ENCODE measurements at places on chromosomes 4 and X. TPM values are rescaled to one million over a fixed set of nuclear protein-coding genes. Genes with fewer than 3 reads are reported as not detected.

DNA sequence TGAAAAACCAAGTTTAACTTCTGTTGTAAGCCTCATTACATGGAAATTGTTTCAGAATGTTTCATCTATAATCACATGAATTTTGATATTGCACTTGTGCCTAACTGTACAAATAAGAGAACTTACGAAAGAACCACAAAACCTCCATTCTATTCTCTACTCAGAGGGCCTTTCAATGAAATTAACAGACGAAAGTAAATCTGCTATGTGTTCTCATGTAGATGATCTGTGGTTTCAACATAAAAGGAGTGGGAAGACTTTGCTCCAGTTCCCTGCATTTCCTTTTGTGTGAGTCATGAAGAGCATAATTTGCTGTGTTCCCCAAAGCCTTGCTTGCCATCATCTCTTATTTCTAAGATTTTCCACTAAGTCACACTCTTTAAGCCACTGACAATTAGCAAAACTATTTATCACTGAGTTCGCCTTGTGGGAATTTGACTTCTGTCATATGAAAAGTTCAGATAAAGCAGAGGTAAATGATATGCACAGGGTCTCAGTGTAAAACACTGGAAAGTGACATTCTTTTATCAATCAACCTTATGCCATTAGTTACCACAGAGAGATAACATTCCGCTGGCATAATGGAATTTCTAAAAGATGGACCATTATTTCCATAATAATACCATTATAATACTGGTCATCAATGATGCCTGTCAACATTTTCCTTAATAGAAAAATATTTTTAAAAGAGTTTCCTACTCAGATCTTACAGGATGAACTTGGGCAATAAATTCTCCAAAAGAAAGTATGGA is 329.8 kb downstream of the NR3C2 start:
- DNase-seq = no peak

DNA sequence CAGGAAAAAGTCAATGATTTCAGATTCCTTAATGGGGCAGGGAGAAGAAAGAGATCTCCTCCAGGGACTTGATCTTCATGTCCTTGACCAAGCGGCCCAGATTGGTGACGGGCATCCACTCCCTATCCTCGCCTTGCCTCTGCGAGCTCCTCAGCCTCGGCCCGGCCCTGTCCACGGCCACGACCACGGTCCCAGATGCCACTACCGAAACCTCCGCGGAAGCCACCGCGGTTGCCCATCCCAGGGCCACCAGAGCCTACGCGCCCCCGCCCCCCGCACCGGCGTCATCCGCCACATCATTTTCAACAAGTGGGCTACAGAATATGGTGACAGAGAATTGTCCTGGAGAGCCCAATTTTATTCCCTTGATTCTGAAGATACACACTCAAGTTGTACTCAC is 751.2 kb upstream of the PABPC4L start:
- no peak for DNase-seq

- no peak for DNase-seq
These were observed 559.0 kb upstream of the AMOT start for GRCh38 chrX:113399506-113400192.

- no peak for DNase-seq
These were observed 460.8 kb downstream of the SLITRK2 start for GRCh38 chrX:146278381-146278780.

DNA sequence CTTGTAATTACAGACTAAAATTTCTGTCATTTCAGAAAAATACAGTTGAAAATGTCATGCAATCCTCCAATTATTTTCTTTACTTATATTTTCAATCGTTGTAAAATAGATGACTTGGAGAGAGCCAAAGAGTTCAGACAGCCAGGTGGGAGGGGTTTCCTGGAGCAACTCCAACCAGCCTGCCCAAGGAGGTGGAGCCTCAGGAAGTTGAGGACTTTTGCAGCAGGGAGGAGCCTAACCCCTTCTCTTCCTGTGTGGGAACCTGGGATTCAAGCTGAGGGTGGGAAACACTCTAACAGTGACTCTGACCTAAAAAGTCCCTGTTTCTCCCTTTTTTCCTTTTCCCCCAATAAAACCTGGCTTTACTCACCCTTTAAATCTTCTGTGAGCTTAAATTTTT is 72.2 kb upstream of the GABRG1 start:
- DNase-seq = no peak

DNA sequence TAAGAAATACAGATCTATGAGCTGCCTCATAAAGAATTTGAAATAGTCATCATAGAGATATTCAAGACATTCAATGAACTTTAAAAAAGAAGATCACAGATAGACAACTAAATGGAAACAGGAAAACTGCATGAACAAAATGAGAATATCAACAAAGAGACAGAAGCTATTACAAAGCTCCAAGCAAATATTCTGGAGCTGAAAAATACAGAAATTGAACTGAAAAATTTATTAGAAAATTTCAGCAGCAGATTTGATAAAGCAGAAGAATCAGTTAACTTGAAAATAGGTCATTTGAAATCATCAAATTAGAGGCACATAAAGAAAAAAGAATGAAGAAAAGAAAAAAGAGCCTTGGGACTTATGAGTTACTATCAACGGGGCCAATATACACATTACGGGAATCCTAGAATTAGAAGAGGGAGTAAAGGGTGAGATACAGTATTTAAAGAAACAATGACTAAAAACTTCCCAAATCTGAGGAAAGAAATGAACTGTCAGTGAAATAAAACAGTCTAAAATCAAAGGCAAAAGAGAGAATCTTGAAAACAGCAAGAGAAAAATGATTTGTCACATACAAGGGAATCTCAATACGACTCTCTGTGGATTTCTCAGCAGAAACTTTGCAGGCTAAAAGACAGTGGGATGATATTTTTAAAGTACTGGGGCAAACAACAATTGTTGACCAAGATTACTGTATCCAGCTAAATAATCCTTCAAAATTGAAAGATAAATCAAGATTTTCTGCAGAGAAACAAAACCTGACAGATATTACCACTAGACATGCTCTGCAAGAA is 641.6 kb downstream of the ANKRD50 start:
- no peak for DNase-seq

- no peak for DNase-seq
These were observed 78.7 kb downstream of the GALNT7 start for GRCh38 chr4:173247321-173247720.

GRCh38 chr4:184792334-184792733 is 33.4 kb downstream of the ACSL1 start:
- DNase-seq = no peak

GRCh38 chr4:82799006-82799881 is 648 bp upstream of the SCD5 start:
- no peak for DNase-seq

Gene SPANXA2
- not detected for total RNA-seq

Gene EDA
- 4.3 TPM for total RNA-seq

Gene AWAT2
- not detected for total RNA-seq

Gene ARX
- 0.26 TPM for total RNA-seq

Gene TMEM150C
- 4.3 TPM for total RNA-seq

Gene GAGE1
- total RNA-seq = not detected

Gene PABPC5
- total RNA-seq = 1.2 TPM

Data from left lung (tissue), 14 donors.